ENCODE measurements at places on chromosomes 12 and 14.

DNA sequence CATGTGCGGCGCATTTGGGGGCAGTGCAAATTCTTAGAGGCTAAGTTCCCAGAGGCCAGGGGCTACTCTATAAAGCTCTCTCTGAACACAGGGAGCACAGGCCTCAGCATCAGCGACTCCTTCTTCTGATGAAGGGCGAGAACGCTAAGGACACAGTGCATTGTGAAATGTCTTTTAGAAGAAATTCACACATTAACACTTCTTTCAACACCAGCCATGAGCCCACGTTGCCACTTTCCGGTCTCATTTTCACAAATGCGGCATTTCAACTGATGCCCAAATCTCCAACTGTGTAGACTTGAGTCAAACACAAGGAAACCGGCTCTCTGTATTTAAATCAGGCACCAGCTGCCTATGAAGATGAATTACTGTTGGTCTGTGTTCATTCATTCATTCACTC, 162.0 kb downstream of the FOXN3 start:
- DNase-seq = no peak

DNA sequence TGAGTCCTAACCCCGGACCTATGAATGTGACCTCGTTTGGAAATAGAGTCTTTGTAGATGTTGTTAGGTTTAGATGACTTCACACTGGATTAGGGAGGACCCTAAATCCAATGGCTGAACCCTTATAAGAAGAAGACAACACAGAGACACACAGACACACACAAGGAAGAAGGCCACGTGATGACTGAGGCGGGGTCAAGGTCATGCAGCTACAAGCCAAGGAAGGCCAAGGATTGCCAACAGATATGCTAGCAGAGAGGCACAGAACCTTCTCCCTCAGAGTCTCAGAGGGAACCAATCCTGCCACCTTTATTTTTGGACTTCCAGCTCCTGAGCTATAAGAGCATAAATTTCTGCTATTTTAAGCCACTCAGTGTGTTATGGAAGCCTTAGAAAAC, 31.8 kb downstream of the LTBP2 start:
- no peak for DNase-seq

- DNase-seq = no peak
Measured at GRCh38 chr12:725076-725475, 27.3 kb upstream of the WNK1 start.

GRCh38 chr12:124020514-124020949, 47.5 kb downstream of the ZNF664 start:
- no peak for DNase-seq

DNA sequence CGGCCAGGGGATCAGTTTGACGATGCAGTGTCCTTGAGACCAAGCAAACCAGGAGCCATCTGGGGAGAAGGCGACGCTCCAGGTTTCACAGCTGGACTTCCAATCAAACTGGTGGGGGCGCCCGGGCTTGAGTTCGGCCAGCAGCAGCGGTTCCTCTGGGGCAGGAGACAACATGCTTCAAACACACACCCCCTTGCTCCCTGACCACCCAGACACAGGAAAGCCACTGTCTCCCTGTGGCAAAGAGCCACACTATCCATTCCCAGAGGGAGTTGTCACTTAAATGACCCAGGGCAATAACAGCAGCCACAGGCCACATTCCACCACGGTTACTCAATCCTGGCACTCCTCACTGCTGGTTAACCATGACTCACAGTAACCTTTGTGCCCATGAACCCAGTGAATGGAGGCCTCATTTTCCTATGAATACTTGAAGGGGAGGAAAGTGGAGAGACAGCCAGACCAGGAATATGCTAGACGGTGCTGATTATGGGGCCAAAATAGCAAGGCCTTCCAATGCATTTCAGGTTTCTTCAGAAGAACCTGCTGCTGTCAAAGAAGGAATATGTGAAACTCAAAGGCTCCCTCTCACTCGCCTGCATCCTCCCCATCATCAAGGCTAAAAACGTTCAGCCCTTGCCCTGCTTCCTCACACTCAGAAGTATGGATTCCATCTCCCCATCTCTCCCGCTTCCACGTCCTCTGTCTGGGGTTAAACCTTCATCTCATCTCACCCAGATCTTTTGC, 8.5 kb downstream of the WSB2 start:
- peak; percentile 28 for DNase-seq

- DNase-seq = no peak
Measured at GRCh38 chr14:35821564-35822411, 4.3 kb upstream of the BRMS1L start.

DNA sequence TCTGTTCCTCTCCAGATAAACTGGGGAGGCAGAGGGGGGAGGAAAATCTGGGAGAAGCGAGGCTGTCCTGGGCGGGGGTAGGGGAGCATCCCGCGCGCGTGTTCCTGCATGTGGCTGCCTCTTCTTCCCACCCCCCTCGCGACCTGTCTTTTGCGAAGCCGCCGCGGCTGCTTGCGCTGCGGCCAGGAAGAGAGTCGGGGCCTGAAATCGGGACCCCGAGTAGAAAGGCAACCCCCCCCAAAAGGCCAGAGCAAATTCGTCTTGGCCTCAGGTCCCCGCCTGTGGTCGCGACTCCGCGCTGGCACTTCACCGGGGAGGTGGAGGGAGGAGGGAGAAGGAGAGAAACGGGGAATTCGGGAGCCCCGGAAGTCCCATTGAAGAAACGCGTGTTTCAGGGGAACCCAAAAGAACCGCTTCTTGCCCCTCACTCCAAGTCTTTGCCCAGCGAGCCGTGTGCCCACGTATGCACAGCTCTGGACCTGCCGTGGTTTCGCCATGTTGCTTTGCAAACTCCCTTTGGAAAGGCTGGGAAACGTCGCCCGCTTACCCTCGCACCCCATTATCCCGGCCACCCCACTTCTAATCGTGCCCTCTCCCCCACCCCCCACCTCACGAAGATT, 944 bp downstream of the CCND2 start:
- peak; percentile 53 for DNase-seq

GRCh38 chr14:104266631-104267575, 128.5 kb downstream of the KIF26A start:
- no peak for DNase-seq

DNA sequence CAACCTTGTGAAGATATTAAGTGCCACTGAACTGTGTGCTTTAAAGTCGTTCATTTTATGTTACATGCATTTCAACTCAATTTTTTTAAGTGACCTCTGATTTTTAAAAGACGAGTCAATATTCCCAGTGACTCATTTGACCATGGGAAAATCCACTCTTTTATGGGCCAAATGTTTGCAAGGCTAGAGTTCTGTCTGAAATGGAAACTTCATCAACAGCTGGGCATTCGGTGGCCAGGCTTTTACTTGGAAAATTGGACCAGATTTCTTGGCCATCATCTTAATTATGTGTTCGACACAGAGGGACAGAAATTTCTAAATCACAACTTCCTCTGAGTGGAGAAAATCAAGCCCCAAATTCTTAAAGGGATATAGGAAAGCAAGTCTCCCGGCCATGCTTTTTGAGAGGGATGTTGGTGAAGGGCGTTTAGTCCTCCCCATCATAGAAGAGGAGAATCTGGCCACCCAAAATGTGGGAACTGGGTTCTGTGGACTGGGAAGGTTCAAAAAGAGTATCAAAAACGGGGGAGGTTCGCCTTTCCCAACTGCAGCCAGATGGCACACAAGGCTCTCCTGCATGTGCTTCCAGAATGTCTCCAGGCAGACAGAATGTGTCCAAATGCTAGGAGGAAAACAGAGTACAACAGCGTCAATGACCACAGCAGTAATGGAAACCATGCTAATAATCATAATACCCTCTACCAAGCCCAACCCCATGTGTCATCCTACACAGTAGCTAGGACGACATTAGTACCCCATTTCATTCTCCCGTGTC, 40.9 kb upstream of the FZD10 start:
- no peak for DNase-seq

- no peak for DNase-seq
Measured at GRCh38 chr12:105419606-105420005, 89.1 kb downstream of the C12orf75 start.

DNA sequence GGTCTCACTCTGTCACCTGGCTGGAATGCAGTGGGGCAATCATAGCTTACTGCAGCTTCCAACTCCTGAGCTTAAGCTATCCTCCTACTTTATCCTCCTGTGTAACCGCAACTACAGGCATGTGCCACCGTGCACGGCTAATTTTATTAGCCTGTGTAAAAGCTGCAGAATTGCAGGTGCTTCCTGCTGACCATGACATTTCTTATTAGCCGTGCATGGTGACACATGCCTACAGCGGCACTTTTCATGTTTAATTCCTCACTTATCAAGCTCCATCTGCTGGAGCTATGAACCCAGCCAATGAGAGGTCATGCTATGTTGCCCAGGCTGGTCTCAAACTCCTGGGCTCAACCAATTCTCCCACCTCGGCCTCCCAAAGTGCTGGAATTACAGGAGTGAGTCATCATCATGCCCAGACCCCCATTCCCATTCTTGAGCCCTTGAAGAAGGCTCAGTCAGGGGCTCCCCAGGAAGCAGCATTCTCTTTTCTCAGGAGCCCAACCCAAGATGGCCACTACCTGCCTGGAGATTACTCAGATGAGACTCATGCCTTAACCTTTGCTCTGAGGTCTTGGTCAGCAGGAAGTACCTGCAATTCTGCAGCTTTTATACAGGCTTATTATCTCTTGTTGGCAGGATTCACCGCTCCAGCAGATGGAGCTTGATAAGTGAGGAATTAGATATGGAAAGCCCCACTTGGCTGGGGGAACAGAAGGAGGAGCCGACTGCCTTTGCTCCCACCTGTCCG, 503.2 kb downstream of the MED13L start:
- DNase-seq = no peak

- peak; percentile 98 for DNase-seq
Measured at GRCh38 chr12:110501752-110502738, at the start of the genes RAD9B and VPS29. Gene RAD9B, plus strand, starts transcription at chr12:110502331. Its CDS starts 7 bp downstream, at chr12:110502338. Gene VPS29, minus strand, starts transcription at chr12:110502111. Its CDS starts 60 bp downstream, at chr12:110502051.

GRCh38 chr14:29893989-29894388, 33.7 kb downstream of the PRKD1 start:
- DNase-seq = no peak

DNA sequence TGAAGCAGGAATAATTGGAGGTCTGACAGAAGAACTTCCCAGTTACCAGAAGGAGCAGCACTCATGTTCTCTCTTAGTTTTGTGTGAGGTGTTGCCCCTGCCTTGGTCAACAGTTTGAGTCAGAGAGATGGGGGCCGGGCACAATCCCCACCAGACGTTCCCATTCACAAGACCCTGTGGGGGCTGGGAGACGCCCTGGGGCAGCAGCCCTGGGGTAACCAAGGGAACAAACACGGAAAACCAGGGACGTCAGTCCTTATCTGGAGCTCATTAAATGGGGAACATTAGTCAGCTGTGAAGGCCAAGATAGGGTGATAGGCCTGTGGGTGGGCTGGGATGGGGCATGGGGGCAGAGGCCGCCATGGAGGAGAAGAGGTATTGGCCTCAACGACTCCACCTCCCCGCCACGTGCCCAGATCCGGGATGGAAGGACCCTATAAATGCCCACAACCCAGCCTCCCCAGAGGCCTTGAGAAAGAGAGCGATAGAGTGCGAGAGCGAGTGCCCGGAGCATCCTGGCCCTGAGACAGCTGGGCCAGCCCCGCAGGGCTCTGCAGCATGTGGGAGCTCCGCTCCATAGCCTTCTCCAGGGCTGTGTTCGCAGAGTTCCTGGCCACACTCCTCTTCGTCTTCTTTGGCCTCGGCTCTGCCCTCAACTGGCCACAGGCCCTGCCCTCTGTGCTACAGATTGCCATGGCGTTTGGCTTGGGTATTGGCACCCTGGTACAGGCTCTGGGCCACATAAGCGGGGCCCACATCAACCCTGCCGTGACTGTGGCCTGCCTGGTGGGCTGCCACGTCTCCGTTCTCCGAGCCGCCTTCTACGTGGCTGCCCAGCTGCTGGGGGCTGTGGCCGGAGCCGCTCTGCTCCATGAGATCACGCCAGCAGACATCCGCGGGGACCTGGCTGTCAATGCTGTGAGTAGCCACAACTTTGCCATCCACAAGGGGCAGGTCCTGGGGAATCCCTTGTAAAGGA, at the start of gene AQP2:
TSS of gene AQP2 (plus strand) at position 465 of the 979 bp plus-strand sequence. CDS start at position 559, 94 bp downstream.
- no peak for DNase-seq

DNA sequence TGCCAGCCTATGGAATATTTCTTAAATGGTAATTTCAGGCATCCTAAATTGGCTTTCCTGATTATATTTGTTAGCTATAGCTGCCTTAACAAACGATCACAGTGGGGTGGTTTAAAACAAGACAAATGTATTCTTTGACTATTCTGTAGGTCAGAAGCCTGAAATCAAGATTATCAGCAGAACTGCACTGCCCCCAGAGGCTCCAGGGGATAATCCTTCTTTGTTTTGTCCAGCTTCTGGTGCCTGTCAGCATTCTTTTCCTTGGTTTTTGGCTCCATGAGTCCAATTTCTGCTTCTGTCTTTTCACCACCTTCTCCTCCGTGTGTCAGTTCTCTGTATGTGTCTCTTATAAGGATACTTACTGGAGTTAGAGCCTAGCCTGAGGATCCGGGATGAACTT, 1282.2 kb upstream of the USP15 start:
- no peak for DNase-seq
